ENCODE measurements at places on chromosomes 4 and X. TPM values are rescaled to one million over a fixed set of nuclear protein-coding genes. Genes with fewer than 3 reads are reported as not detected.
A peak's percentile ranks its signal among the peaks of the same experiment; 100 is the strongest.

GRCh38 chr4:921830-922331 is 10.2 kb downstream of the GAK start:
- peak; percentile 36 for DNase-seq

GRCh38 chr4:185576314-185576961 is 41.1 kb upstream of the PDLIM3 start:
- DNase-seq: no peak

DNA sequence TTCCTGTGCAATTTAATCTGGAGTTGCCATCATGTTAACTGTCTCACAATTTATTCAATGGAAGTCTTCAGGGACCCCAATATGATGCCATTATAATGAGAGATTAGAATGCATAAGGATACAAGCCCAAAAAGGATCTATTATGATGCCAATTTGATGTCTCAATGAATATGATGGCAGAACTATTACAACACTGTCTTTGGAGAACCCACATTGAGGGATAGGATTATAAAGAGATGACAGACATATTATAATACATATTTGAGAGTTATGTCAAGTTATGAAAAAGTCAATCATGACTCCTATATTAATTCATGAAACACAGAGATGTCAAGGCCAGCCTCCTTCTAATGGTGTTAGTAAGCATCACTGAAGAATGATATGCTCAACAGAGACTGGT is 1358.4 kb downstream of the PCDH19 start:
- DNase-seq: no peak

Gene PPM1K
- total RNA-seq: 210 TPM

Gene MAGEE2
- not detected for total RNA-seq

Gene GATA1
- not detected for total RNA-seq

Gene SPINK2
- not detected for total RNA-seq
